ENCODE measurements at places on chromosomes 7 and 10.

DNA sequence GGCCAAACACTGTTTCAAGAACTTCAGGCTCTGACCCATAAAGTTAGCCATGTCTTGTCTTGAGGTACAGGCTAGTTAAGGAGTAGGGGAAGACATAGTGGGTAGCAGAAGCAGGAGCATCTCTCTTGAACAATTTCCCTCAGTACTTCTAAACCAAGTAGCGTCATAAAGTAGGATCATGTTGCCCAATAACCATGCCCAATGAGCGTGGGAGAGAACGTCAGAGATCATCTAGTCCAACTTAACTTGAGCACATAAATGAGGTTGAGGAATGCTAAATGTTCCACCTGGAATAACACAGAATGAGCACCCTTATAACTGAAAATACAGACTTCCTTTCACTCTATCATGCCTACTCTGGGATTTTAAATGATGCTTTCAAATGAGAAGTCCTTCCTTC is 134.9 kb downstream of the AOAH start:
- DNase-seq = no peak

- DNase-seq = peak; percentile 30
Measured at GRCh38 chr7:5774136-5774535, 7.3 kb downstream of the RNF216 start.

DNA sequence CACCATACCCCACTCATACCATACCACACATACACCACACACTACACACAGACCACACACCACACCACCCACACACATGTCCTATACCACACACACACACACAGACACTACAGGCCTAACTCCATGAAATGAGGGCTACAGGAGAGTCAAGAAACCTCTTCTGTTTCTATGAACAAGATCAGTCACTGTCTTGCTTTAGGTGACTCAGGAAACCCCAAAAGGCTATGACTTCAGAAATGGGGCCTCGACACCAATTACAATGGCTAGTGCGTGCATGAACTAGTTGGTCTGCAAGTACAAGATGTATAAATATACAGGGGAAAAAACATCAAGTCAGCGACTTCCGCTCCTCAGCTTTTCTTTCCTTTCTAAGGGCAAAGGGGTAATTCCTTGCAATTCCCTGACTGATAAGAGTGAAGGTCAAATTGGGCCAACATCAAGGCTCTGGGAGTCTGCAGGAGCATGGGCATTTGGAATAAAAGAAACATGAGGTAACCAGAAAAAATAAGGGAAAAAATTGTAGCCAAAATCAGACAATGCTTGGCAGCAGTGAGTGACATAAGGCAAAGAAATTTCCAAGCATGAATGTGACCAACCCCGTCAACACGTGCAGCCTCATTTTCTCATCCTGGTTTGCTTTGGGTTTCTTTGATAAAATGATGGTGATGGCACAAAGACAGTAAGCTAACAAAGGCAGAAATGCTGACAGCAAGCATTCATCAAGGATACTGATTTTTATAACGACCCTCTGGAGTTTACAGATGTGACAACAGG is 1.5 kb downstream of the PKD1L1 start:
- no peak for DNase-seq

- peak; percentile 82 for DNase-seq
Measured at GRCh38 chr10:29535012-29535777, 99.6 kb downstream of the SVIL start.

DNA sequence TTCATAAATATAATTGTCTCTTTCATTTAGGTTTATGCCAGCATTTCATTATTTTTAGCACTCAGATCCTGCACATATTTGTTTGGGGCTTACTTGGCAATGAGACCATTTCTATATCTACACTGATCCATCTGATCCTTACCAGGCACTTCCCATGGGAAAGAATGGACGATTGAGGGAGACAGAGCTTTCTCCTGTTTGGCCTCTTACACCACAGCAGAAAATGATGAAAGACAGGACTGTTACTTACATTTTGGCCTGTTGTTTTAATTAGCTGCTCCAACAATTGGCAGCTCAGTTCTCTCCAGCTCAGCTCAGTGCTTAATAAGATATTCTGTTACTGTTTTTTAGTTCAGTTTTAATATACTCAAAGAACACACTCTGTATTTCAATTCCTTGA is 77.6 kb upstream of the RSU1 start:
- no peak for DNase-seq

DNA sequence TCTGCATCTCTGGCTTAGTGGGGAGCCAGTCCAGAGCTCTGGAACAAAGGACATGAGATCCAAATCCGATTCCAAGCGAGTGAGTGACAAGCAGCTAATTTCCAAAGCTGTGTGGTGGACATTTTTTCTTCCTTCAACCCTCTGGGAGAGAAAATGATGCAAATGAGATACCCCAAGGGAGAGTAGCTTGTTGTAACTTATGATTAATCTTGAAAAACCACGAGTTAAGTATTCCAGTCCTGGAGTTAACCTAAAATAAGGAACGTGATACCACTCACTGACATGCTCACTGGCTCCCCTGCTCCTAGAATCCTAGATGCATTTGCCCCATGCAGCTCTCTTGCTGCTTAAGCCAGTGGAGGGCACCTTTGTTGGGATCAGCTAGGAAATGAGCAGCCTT is 116.0 kb upstream of the HABP2 start:
- no peak for DNase-seq
